LoVo (cell line): ENCODE measurements at places on chromosomes 11 and 22.

GRCh38 chr11:8011981-8012444 lies 24.9 kb downstream of the EIF3F start:
- no peak for DNase-seq

GRCh38 chr11:132718711-132719671 lies 813.3 kb downstream of the OPCML start:
- no peak for DNase-seq

DNA sequence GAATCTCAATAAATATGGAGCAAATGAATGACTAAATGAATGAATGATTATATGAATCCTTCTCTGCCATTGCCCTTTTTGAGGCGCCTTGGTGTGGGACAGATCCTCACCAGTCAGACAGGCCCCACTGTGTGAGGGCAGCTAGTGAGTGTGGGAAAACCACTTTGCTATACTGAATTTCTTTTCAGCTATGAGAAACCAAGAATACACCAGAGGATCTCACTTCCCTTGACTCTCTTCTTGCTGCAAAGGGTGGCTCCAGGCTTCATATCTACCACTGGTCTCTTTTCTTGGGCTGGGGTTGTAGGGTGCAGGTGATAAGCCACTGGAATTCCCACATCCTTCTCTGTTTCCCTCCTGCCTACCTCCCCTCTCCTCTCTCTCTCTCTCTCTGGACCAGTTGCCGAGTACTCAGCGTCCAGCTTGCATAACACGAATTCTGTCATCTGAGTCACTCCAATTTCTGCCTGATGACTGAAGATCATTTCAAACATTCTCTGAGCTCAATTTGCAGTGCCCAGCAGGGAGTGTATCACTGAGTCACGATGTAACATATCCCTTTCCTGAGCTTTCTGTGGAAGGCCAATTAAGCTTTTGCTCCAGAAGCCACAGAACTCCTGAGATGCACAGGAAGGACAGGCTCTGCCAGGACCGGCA lies 304.3 kb upstream of the NCAM1 start:
- DNase-seq: no peak

GRCh38 chr22:20618488-20618887 lies 111.1 kb downstream of the MED15 start:
- no peak for DNase-seq

- DNase-seq: no peak
These were observed 6.1 kb downstream of the TMEM132A start for GRCh38 chr11:60930394-60930793.

GRCh38 chr22:19723983-19724827 lies 866 bp downstream of the GP1BB start:
- no peak for DNase-seq

GRCh38 chr11:133115099-133115498 lies 417.2 kb downstream of the OPCML start:
- DNase-seq: no peak

- DNase-seq: peak; percentile 73
These were observed at the start of gene NPTXR for GRCh38 chr22:38843657-38844314. Gene NPTXR (minus strand): TSS chr22:38844028.

DNA sequence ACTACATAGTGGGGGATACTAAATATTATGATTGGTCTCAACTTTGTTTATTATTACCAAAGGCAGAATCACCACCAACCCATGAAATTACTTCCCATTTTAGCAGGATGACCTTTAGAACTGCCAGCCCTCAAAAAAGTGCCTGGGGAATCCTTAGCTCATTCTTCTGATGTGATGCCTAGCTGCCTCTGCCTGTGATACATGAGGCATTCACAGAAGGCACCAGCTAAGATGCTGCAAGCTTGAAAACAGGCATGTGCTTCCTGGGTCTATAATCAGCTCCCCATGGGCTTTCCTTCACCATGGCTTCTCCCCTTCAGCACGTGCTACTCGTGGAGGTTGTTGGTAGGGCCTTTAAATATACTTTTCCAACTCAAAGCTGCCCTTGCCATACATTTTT lies 50.4 kb upstream of the ARHGAP20 start:
- DNase-seq: no peak

- DNase-seq: no peak
These were observed 1.7 kb downstream of the MRGPRD start for GRCh38 chr11:68978931-68979594.

- peak; percentile 61 for DNase-seq
These were observed 10.5 kb upstream of the MUC2 start for GRCh38 chr11:1064167-1064566.

- DNase-seq: no peak
These were observed 330.2 kb upstream of the B3GAT1 start for GRCh38 chr11:134742224-134742612.

- peak; percentile 45 for DNase-seq
These were observed 113.8 kb downstream of the NECTIN1 start for GRCh38 chr11:119615003-119615881.

- DNase-seq: no peak
These were observed 4.2 kb downstream of the CELSR1 start for GRCh38 chr22:46533070-46533833.
